ENCODE measurements at places on chromosomes 3 and 15. TPM values are rescaled to one million over a fixed set of nuclear protein-coding genes. Genes with fewer than 3 reads are reported as not detected.

- H3K4me3 ChIP-seq: no peak overlapping the region
- H3K27ac ChIP-seq: no peak overlapping the region
- no peaks in the 10 kb centered on the region for H3K4me1 ChIP-seq
- H3K36me3 ChIP-seq: no peaks in the 10 kb centered on the region
- H3K27me3 ChIP-seq: no peaks in the 10 kb centered on the region
Measured at GRCh38 chr3:181344331-181344730, 354.8 kb upstream of the DNAJC19 start.

The PAQR9 gene
- total RNA-seq: 0.58 TPM

The MKRN2 gene
- 28.6 TPM for total RNA-seq

GRCh38 chr3:46578973-46579755, 13.1 kb upstream of the LRRC2 start:
- no peak overlapping the region for H3K4me3 ChIP-seq
- H3K4me1 ChIP-seq: peaks cover 13% of the 10 kb centered on the region
- H3K36me3 ChIP-seq: no peaks in the 10 kb centered on the region
- H3K27me3 ChIP-seq: peaks cover 84% of the 10 kb centered on the region
- no peak overlapping the region for H3K27ac ChIP-seq

The CADM2 gene
- 11.4 TPM for total RNA-seq

DNA sequence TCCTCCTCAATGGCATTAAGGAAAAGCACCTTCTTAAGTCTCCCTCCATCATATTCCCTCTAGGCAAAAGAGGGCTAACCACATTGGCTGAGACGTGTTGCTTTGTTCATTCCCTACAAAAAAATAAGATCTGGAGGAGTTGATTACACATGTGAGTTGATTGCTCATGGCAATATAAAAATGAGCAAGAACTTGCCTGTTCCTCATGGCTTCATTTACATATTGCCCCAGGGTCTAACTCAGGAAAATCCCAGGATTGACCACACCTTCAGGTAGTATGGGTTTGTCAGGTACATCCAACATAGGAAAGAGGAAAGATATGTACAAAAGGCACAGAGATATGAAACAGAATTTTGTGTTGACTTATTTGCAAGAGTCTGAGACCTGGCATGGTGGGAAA, 35.5 kb downstream of the NFKBIZ start:
- no peak overlapping the region for H3K4me3 ChIP-seq
- H3K27me3 ChIP-seq: no peaks in the 10 kb centered on the region
- no peak for DNase-seq
- H3K36me3 ChIP-seq: no peaks in the 10 kb centered on the region
- no peak overlapping the region for H3K27ac ChIP-seq
- no peaks in the 10 kb centered on the region for H3K4me1 ChIP-seq

GRCh38 chr3:197542741-197543454, 12.9 kb downstream of the BDH1 start:
- peaks cover 4% of the 10 kb centered on the region for H3K36me3 ChIP-seq
- H3K4me1 ChIP-seq: peaks cover 30% of the 10 kb centered on the region
- no peaks in the 10 kb centered on the region for H3K27me3 ChIP-seq
- no peak for DNase-seq

The BFSP2 gene
- not detected for total RNA-seq

The FBN1 gene
- total RNA-seq: 7.9 TPM

GRCh38 chr3:188256758-188257157, 102.8 kb downstream of the LPP start:
- no peak for DNase-seq
- H3K4me3 ChIP-seq: no peak overlapping the region
- H3K27me3 ChIP-seq: no peaks in the 10 kb centered on the region
- peaks cover 8% of the 10 kb centered on the region for H3K4me1 ChIP-seq
- peaks cover 19% of the 10 kb centered on the region for H3K36me3 ChIP-seq

The TGM4 gene
- total RNA-seq: not detected

DNA sequence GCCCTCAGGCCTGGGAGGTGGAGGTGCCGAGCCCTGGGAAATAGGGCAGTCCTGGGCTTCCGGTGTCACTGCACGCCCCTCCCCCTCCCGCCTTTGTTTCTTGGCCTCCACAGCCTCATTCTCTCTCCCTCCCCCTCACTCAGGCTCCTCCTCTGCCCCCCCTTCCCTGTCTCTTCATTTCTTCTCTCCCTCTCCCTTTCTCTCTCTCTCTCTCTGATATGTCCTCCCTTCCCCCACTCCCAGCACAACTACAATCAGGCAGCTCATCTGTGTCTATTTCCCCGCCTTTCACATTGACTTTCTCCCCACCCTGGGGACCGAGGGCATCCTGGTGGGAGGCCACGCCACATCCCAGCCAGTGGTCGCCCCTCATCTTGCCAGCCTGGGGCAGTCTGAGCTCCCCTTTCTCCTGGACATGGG, 40.2 kb downstream of the IDH2 start:
- no peaks in the 10 kb centered on the region for H3K36me3 ChIP-seq
- DNase-seq: no peak
- H3K27me3 ChIP-seq: no peaks in the 10 kb centered on the region
- peak overlapping the region; percentile 31 for H3K4me3 ChIP-seq

The DVL3 gene
- 84.8 TPM for total RNA-seq

DNA sequence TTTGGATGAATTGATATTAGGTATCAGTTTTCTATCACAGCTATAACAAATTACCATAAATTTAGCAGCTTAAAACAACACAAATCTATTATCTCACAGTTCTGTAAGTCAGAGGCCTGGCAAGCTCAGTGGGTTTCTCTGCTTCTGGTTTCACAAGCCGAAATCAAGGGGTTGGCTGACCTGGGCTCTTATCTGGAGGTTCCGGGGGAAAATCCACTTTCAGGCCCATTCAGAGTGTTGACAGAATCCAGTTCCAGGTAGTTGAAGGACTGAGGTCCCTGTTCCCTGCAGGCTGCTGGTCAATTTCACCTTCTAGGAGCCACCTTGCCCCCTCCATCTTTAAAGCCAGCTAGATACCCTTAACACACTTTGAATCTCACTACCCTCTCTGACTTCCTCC, 11.1 kb upstream of the HHATL start:
- no peak for DNase-seq
- no peaks in the 10 kb centered on the region for H3K36me3 ChIP-seq
- no peaks in the 10 kb centered on the region for H3K4me1 ChIP-seq
- H3K27ac ChIP-seq: no peak overlapping the region
- H3K4me3 ChIP-seq: no peak overlapping the region
- peaks cover 7% of the 10 kb centered on the region for H3K27me3 ChIP-seq

The RASL12 gene
- 0.33 TPM for total RNA-seq

GRCh38 chr3:71384388-71384787, 199.1 kb downstream of the FOXP1 start:
- no peak for DNase-seq
- H3K36me3 ChIP-seq: peaks cover 8% of the 10 kb centered on the region
- H3K4me1 ChIP-seq: peaks cover 43% of the 10 kb centered on the region
- H3K27me3 ChIP-seq: no peaks in the 10 kb centered on the region

GRCh38 chr3:13515786-13516759, 32.9 kb upstream of the FBLN2 start:
- no peak overlapping the region for H3K27ac ChIP-seq
- H3K4me3 ChIP-seq: no peak overlapping the region
- peaks cover 29% of the 10 kb centered on the region for H3K4me1 ChIP-seq
- no peaks in the 10 kb centered on the region for H3K36me3 ChIP-seq

- no peak overlapping the region for H3K27ac ChIP-seq
- H3K4me3 ChIP-seq: no peak overlapping the region
- no peak for DNase-seq
- no peaks in the 10 kb centered on the region for H3K36me3 ChIP-seq
Measured at GRCh38 chr3:58514405-58514804, 22.5 kb downstream of the KCTD6 start.

- no peak overlapping the region for H3K27ac ChIP-seq
- no peak overlapping the region for H3K4me3 ChIP-seq
- H3K27me3 ChIP-seq: no peaks in the 10 kb centered on the region
Measured at GRCh38 chr15:65006876-65007275, 17.2 kb upstream of the SPG21 start.

The FRMD4B gene
- 38.7 TPM for total RNA-seq

GRCh38 chr3:161323926-161324621, 47.2 kb downstream of the SPTSSB start:
- DNase-seq: no peak
- no peaks in the 10 kb centered on the region for H3K36me3 ChIP-seq
- no peak overlapping the region for H3K4me3 ChIP-seq
- no peaks in the 10 kb centered on the region for H3K4me1 ChIP-seq

The CAND2 gene
- total RNA-seq: 11.1 TPM

- no peak for DNase-seq
- no peak overlapping the region for H3K27ac ChIP-seq
- H3K27me3 ChIP-seq: peaks cover 4% of the 10 kb centered on the region
- H3K36me3 ChIP-seq: no peaks in the 10 kb centered on the region
- no peak overlapping the region for H3K4me3 ChIP-seq
Measured at GRCh38 chr15:83919978-83920510, 266.1 kb downstream of the ADAMTSL3 start.

The GJD2 gene
- 0.89 TPM for total RNA-seq

The FMN1 gene
- total RNA-seq: 15.8 TPM

DNA sequence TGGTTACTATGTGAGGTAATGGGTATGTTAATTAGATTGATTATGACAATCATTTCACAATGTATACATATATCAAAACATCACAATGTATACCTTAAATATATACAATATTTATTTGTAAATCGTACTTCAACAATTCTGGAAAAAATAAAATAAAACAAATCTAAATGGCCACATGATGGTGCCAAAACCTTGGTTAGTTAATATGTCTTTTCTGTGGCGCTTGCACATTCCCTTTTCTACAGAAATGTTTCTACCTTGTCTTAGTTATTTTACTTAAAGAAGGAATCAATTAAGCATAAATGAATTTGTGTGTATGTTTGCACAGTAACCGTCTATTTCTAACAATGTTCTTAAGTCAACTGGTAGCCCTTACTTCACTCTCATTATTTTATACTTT, 53.4 kb downstream of the OXSM start:
- H3K27me3 ChIP-seq: no peaks in the 10 kb centered on the region
- H3K36me3 ChIP-seq: no peaks in the 10 kb centered on the region
- H3K4me3 ChIP-seq: no peak overlapping the region

The UCN2 gene
- 0.72 TPM for total RNA-seq

The TUBGCP5 gene
- total RNA-seq: 15.3 TPM

GRCh38 chr15:70063261-70063925, 34.3 kb downstream of the TLE3 start:
- peak overlapping the region; percentile 45 for H3K4me3 ChIP-seq
- DNase-seq: no peak
- H3K27me3 ChIP-seq: peaks cover 3% of the 10 kb centered on the region
- H3K27ac ChIP-seq: peak overlapping the region; percentile 53
- peaks cover 42% of the 10 kb centered on the region for H3K36me3 ChIP-seq

The CISH gene
- total RNA-seq: 4.1 TPM

The CCR8 gene
- total RNA-seq: 1.2 TPM

- H3K27me3 ChIP-seq: peaks cover 3% of the 10 kb centered on the region
- DNase-seq: no peak
- H3K4me1 ChIP-seq: peaks cover 1% of the 10 kb centered on the region
- no peaks in the 10 kb centered on the region for H3K36me3 ChIP-seq
- H3K4me3 ChIP-seq: no peak overlapping the region
- H3K27ac ChIP-seq: no peak overlapping the region
Measured at GRCh38 chr15:61151791-61152190, 77.3 kb downstream of the RORA start.

The PLA2G4F gene
- total RNA-seq: 3.2 TPM

DNA sequence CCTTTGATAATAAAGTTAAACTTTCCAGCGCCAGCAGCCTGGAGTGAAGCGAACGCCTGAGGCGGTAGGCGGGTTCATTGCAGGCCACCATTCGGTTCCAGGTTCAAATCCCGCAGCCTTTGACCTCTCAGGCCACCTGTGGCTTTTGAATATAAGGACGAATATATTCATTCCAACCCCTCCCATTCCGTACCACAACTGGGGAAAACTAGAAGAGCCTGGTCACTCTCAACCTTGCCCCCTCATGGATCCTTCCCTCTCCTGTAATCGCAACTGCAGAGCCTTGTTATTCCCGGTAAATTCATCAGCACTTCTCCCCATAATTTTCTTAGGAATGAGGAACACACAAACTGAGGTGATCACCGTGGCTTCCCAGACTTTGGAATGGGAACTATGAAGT, 35.2 kb downstream of the ZIC4 start:
- H3K27me3 ChIP-seq: peaks cover 96% of the 10 kb centered on the region
- H3K36me3 ChIP-seq: no peaks in the 10 kb centered on the region
- no peak for DNase-seq
- peak overlapping the region; percentile 80 for H3K4me3 ChIP-seq
- H3K27ac ChIP-seq: peak overlapping the region; percentile 69

GRCh38 chr15:73344056-73344455, 24.7 kb downstream of the HCN4 start:
- no peak for DNase-seq
- H3K36me3 ChIP-seq: no peaks in the 10 kb centered on the region
- peaks cover 7% of the 10 kb centered on the region for H3K27me3 ChIP-seq
- H3K27ac ChIP-seq: no peak overlapping the region

The SLC22A14 gene
- total RNA-seq: 0.29 TPM

The TM6SF1 gene
- 0.24 TPM for total RNA-seq

GRCh38 chr15:56732135-56732885, 999 bp downstream of the ZNF280D start:
- no peaks in the 10 kb centered on the region for H3K27me3 ChIP-seq
- peaks cover 3% of the 10 kb centered on the region for H3K36me3 ChIP-seq
- DNase-seq: no peak
- H3K27ac ChIP-seq: peak overlapping the region; percentile 96
- no peaks in the 10 kb centered on the region for H3K4me1 ChIP-seq

DNA sequence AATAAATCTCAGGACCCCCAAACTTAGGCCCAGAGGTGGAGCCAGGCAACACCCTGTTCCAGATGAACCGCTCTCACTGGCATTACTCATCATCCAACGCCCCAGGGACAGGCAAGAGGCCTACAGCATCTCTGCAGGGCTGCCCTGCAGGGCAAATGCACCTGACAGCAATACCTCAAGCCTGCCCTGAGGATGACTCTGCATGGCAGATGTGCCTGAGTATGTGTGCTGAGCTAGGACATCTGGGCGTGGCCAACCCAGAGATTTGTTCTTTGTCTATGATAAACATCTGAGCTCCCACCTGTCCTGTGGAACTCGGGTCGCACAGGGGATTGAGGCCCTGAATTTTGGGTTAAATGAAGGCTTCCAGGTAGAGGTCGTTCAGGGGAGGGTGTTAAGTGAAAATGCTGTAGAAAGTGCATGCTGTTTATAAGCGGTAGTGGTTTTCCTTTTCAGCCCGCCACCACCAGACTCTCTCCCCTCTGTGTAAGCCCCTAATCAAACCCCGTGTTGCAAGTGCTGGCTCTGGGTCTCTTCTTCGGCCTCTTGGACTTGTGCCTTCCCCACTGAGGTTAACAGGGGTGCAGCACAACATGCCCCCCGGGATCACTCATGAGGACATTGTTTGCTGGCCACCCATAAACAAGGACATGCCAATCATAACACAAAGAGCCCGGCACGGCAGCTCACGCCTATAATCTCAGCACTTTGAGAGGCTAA, 92.3 kb downstream of the ATP10A start:
- H3K27me3 ChIP-seq: no peaks in the 10 kb centered on the region
- no peaks in the 10 kb centered on the region for H3K36me3 ChIP-seq
- H3K4me1 ChIP-seq: peaks cover 21% of the 10 kb centered on the region
- no peak overlapping the region for H3K4me3 ChIP-seq
- H3K27ac ChIP-seq: no peak overlapping the region
- no peak for DNase-seq

GRCh38 chr3:126935756-126936509, 47.0 kb upstream of the PLXNA1 start:
- H3K4me3 ChIP-seq: no peak overlapping the region
- no peak for DNase-seq
- no peaks in the 10 kb centered on the region for H3K36me3 ChIP-seq
- peaks cover 20% of the 10 kb centered on the region for H3K4me1 ChIP-seq
- H3K27ac ChIP-seq: no peak overlapping the region
- H3K27me3 ChIP-seq: peaks cover 30% of the 10 kb centered on the region

- no peak for DNase-seq
- peaks cover 20% of the 10 kb centered on the region for H3K27me3 ChIP-seq
- H3K4me3 ChIP-seq: no peak overlapping the region
- H3K27ac ChIP-seq: no peak overlapping the region
- H3K4me1 ChIP-seq: peaks cover 23% of the 10 kb centered on the region
- H3K36me3 ChIP-seq: peaks cover 6% of the 10 kb centered on the region
Measured at GRCh38 chr15:47726399-47726823, 9.1 kb downstream of the SEMA6D start.

Measured in type B pancreatic cell (in vitro differentiated cells).